Epithelial cell of proximal tubule (primary cell): ENCODE measurements at places on chromosomes 12 and 14.

DNA sequence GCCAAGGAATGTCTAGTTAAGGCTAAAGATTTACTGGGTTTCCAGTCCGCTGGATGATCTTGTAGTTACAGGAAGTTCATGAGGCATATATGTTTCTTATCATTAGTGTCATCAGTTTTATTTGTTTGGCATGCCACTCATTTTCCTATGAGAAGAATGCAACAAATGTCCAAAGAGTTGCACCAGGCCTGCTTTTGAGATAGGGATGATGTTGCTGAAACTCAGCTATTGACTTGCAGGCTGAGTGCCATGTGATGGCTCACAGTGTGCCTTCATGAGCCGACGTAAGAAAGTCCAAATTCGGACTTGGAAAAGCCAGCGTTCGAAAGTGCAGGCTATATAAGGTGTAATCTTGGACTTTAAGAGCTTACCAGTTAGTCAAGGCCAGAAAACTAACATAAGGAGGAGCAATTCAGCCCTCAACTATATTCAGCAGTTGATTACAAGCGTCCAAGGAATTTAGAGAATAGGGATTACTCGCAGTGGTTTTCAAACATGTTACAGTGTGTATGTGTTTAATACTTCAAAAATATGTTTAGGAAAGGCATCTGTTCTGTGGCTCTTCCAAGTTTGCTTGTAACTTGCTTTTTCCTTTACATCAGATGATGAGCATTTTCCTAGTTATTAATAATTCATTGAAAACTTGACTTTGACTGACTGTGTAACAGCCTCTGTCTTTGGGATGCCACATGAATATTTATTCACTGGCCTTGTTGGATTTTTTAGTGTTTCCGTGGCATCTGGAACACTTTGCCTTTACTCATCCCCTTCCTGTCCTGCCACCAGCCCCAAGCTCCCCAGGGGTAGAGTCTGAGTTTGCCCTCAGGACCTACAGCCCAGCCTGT lies 101.3 kb downstream of the LGMN start:
- DNase-seq: no peak

DNA sequence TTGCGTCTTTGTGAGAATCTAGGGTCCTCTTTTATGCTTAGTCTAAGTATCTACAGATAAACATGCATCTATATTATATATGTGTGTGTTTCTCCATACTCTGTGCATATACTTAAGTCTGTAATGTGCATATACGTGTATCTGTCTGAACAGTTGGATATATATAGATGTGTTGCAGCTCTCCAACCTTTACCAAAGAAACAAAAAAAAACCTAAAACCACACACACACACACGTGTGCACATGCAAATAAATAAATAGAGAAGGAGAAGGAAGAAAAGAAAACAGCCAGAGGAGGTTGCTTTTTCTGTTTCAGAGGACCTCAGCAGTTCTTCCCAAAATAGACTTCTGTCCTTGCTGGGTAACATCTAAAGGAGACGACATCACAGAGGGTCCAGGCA lies 244.9 kb downstream of the CACNA1C start:
- no peak for DNase-seq

DNA sequence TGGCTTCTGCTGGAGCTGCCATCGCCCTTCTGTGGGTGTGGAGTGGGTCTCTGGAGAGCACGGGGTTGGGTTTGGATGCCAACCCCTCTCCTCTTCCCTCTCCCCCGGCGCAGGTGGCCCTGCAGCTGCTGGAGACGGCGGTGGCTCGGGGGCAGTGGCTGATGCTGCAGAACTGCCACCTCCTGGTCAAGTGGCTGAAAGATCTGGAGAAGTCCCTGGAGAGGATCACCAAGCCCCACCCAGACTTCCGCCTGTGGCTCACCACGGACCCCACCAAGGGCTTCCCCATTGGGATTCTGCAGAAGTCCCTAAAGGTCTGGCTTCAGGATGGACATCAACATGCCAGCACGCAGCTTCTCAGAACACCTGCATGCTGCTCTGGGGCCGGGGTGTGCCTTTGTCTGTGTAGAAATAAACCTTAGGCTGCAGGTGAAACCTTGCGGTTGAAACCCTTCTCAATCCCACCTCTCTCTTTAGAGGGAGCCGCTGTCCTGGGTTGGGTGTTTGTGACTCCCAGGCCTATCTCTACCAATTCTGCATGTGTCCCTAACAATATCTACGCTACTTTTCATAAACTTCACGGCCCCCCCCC lies 44.3 kb downstream of the CCDC92 start:
- no peak for DNase-seq

DNA sequence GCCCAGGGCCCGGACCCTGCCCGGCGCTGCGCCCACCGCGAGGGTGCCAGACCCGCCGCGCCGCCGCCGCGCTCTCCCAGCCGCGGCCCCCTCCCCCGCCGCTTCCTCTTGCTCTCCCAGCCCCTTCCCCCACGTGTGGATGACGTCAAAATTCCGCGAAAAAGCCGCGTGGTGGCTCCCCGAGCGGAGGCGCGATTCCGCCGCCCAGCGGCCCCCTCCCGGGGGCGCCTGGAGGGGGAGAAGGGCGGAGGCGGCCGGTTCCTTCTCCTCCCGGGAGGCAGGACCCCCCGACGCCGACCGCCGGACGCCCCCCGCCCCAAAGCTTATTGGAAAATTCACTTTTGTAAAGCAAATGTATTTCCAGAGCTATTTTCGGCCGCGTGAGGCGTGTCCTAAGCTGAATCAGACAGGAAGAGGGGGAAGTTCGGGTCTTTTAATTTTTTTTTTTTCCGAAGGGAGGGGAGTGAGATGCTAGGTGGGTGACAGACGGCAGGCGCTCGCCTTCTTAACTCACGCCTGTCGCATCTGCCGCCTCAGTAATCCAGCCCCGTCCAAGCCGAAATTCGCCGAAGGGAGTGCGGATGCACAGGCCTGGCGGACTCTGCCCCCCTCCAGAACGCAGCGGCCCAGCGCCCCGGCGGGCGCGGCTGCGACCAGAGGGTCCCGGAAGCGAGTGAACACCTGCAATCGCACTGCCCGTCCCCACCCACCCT lies 4.1 kb upstream of the CCND2 start:
- DNase-seq: no peak

DNA sequence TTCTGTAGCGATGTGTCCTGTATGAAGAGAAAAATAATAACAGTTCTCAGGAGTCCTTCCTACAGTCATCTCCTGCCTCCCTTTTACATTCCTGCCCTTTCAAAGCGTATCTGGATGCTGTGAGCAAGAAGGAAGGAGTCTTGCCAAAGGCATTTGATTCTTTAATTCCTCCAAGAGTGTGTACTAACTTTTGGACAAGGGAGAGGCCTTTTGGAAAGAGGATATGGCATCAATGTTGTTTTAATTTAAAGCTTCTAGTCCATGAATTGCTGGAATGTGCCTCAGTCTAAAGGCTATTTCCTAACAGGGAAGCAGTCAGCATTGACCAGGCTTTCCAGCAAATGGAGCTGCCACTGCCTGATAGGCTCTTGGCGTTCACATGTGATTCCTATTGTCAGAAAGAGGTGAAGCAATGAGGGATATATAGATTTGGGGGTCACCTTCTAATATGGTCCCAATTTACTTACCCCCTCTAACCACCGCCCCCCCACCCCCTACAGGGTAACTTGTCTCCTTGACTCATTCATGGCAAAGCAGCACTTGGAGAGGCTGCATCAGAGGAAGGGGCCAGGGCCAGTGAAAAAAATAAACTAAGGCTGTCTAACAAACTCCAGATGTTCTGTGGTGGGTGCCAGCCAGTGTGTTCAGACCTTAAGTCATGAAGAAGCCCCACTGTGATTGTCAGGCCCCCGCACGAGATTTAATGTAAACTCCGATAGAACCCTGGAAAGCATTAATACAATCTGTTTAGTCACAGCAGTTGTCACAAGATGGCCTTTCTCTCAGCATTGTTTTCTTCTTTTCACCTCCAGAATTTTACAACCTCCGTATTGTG lies 220.3 kb downstream of the FBXL14 start:
- no peak for DNase-seq

GRCh38 chr14:92635031-92635430 lies 113.4 kb downstream of the LGMN start:
- no peak for DNase-seq

- no peak for DNase-seq
Observed at GRCh38 chr12:32390572-32391219, 8.7 kb upstream of the FGD4 start.

DNA sequence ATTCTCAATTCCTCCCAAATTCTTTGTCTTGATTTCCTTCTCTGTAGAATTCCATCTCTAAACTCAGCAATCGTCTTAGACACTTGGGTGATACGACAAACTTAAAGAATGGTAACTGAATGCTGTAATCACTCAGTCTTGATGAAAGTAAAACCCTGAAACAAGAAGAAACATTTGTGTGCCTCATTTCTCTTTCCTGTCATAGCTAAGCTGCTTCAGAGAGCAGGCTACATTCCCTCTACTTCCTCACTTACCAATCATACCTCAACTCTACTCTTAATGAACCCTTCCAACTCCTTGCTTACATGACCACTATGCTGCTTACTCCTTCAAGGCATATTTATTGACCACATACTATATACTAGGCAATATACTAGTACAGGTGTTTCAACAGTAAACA lies 8.3 kb downstream of the MAP4K5 start:
- no peak for DNase-seq

GRCh38 chr12:42607584-42608058 lies 18.1 kb upstream of the PRICKLE1 start:
- DNase-seq: no peak

- no peak for DNase-seq
Observed at GRCh38 chr12:72197790-72198189, 74.4 kb upstream of the TRHDE start.

- no peak for DNase-seq
Observed at GRCh38 chr12:11834931-11835330, 185.5 kb downstream of the ETV6 start.

GRCh38 chr12:3249081-3249800 lies 172.1 kb downstream of the TSPAN9 start:
- no peak for DNase-seq

- DNase-seq: no peak
Observed at GRCh38 chr14:44030831-44031383, 476.2 kb downstream of the FSCB start.

DNA sequence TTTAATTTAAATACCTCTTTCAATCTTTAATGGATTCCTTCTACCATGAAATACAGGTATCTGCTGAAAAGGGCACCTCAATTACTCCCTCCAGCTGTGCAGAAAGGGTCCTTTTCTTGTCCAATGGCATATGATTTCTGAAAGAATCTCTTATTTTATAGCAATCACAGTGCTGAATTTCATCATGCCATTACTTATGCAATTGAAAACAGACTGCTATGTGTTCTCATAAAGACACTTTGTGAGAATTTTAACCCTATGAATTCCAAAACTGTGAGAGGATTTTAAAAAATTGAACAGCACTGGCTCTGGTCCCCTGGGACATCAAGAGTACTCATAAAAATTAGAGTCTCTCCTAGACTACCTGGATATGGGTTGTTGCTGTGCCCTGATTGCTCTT lies 45.9 kb upstream of the CNOT2 start:
- DNase-seq: no peak

GRCh38 chr12:49644620-49644994 lies 21.2 kb downstream of the PRPF40B start:
- DNase-seq: no peak

DNA sequence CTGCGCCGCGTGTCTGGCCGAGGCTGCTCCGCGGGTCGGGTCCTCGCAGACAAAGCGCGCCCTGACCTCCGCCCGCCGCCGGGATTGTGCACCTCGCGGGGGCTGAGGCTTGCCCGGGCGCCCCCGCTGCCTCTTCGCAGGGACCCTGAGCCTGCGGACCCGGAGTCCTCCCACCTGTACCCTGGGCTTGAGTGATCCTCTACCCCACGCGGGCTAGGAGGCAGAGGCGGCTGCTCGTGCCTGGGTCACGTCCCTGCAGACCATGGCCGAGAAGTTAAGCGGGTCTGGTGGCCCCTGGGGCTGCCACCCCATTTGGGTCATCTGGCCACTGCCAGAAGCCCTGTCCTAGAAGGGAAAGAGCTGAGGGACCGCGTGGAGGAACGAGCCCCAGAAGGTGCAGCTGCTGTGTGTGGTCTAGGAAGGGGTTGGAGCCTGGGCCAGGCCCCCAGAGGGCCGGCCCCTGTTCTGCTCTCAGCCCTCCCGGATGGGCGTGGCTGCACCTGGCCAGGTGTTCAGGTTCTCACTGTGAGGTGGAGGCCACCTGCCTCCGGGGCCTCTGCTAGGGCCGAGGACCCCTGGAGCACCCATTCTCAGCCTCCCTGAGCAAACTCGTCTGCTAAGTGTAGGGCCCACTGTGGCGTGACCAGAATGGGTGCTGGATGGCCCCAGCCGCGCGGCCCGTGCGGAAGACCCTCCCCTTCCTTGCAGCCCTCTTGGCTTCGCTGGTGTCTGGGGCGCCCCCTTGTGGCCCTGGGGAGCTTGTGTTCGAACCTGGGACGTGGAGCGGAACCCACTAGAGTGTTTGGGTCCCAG lies 49.6 kb downstream of the LRCOL1 start:
- DNase-seq: no peak

- no peak for DNase-seq
Observed at GRCh38 chr14:68361231-68361630, 431.6 kb downstream of the ZFP36L1 start.

DNA sequence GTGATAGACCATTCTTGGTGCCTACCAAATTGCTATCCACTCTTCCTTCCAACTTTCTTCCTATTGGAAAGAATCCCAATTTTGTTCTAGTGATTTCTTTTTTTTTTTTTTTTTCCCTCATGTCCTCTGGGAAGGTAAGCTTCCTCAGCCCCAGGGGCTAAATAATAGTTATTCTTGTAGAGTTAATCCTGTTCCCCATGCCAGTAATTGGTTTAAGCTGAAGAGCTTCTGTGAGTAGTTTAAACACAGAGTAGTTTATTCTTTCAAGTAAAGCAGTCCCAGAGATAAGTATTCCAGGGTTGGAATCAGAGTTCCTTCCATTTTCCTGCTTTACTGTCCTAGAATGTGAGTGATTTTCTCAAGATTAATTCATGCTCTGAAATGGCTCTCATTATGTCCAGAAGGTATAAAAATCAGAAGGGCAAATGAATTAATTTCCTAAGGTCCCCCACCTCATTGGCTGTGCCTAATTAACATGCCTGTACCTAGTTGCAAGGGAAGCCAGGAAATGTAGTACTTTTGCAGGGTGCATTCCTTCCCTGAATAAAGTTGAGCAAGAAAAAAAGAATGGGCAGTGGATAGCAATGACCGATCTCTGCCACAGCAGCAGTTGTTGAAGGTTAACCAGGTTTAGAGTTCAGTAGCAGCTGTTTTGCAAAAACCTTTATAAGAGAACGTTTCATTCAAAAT lies 97.8 kb downstream of the PLEKHA5 start:
- no peak for DNase-seq

DNA sequence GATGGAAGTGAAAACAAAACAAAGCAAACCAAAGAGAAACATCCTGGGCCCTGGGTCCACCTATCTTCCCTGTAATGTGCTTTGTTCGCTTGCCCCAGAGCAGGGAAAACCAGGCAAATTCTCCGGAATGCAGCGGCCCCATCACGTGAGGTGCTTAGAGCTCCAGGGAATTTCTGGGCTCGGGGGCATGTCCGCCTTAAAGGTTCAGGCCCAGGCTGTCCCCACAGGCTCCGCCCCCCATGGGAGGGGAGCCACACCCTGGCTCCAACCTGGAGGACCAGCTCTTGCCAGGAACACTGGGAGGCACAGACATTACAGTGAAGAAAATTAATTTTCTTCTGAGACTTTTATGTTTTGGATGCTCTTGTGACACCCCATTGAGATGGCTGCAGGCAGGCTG lies 69.9 kb downstream of the RBM19 start:
- no peak for DNase-seq
